ENCODE measurements at places on chromosomes 5 and 9.
A peak's percentile ranks its signal among the peaks of the same experiment; 100 is the strongest.

GRCh38 chr9:95003689-95004410 is 277.4 kb downstream of the AOPEP start:
- no peak for DNase-seq

GRCh38 chr5:123104607-123105006 is 15.6 kb downstream of the PRDM6 start:
- DNase-seq: no peak

GRCh38 chr5:81852291-81853029 is 101.6 kb upstream of the SSBP2 start:
- peak; percentile 43 for DNase-seq

GRCh38 chr9:136363106-136363948 is at the start of gene DNLZ:
Gene DNLZ (minus strand): TSS chr9:136363744. CDS start chr9:136363714, 30 bp downstream.
- DNase-seq: peak; percentile 87

- DNase-seq: no peak
These were observed 9.1 kb downstream of the WWC1 start for GRCh38 chr5:168300326-168301182.

DNA sequence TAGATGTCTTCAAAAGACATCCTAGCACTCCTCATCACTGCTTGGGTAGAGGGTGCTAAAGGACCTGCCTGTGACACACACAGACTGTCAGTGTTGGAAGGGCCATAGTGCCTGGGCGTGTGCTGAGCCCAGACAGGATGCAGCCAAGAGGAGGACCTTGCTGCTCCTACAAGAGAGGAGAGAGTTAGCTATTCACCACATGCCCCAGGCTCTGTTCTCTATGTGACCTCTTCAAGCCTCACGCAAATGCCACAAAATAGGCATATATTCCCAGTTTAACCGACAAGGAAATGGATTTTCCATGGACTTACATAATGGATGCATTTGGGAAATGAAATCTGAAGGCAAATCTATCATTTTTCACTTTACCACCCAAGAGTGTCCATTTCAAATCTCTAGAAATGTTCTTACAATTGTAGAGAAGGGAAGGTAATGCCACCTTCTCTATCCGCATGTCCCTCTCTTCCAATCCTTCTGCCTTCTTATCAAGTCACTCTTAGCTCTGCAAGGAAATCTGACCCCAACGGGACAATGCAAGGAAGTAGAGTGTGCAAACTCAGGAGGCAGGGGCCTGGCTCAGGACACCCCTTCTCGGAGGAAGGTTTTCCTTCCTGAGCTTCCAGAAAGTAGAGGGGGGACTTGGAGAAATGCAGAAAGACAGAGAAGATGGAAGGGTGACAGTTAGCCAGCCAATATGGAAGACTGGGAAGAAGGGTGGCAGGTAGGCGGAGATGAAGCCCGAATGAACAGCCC is 49.5 kb downstream of the TRIM32 start:
- DNase-seq: no peak

DNA sequence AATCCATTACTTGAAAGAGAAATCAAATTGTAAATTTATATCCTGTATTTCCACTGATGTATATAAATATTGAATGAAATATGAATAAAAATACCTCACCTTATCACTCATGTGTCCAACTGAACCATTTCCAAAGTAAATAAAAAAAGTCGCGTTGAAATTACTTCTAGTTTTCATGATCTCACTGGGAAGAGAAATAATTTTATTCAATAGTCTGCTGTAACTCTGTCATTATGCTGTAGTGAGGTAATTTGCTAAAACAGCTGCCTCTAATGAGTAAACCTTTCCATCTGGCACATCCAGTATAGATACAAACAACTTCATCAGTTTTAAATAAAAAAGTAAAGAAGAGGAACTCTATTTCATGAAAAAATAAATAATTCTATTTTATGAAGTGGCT is 611.5 kb downstream of the ZNF608 start:
- no peak for DNase-seq

GRCh38 chr5:117055517-117055916 is 480.9 kb upstream of the SEMA6A start:
- DNase-seq: no peak

GRCh38 chr9:9257999-9258498 is 1354.8 kb downstream of the PTPRD start:
- no peak for DNase-seq

- no peak for DNase-seq
These were observed 127.7 kb downstream of the CPLANE1 start for GRCh38 chr5:37121465-37121864.

- DNase-seq: no peak
These were observed 89.4 kb downstream of the ANGPTL2 start for GRCh38 chr9:127033061-127033460.

DNA sequence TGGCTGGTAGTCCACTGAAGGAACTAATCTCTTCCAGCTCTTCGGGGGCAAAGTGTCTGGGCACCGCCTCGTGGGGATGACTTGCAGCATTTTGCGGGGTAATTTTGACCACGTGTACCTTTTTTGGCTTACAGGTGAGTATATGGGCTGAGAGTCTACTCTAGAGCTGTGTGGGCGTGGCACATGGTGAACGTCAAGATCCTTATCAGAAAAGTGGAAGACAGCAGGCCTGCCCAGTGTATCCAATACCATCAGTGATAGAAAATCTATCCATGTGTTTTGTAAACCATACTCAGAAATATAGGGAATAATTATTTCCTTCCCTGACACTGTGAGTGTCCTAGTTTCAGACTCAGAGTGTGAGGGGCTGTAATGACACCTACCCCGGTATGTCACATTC is 148.5 kb downstream of the SLIT3 start:
- no peak for DNase-seq

DNA sequence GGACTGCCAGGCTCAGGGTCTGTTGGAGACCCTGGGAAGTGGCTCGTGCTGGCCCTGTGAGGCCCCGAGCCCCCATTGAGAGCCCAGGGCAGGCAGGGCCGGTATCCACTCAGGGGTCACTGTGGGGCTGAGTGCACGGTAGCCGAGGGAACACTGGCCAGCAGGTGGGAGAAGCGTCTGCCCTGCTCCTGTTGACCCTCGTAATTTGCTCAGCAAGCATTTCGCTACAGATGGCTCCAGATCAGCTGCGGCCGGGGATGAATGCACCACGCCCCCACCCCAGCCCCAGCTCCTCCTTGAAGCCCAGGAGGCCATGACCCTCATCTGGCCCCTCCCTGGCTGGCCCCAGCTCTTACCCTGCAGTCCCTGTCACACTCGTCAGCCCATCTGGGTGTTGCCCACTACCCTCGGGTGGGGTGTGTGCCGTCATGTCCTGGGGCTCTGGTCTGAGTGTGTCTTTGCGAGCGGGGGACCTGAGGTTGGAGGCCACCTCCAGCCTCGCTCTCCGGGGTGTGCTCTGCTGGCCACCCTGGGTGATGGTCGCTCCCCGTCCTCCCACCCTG is 6.1 kb upstream of the NRARP start:
- no peak for DNase-seq

DNA sequence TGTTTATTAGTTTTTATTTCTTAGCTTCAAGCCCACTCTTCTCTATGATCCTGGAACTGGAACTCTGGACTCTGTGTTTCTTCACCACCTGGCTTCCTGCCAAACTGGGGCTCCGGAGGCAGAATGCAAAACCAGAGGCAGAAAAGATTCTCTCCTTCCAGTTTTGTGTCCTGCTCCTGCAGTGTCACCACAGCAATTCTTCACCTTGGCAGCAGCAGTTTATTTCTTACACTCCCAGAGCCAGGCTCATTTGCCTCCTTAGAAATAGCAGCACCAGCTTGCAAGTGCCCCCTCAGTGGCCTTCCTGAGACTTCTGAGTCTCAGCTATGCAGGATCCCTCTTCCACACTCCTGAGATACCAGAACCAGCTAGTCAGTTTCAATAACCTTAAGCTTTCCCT is 26.7 kb upstream of the CAMK4 start:
- DNase-seq: no peak

- no peak for DNase-seq
These were observed 38.5 kb upstream of the RARS1 start for GRCh38 chr5:168447808-168448207.

DNA sequence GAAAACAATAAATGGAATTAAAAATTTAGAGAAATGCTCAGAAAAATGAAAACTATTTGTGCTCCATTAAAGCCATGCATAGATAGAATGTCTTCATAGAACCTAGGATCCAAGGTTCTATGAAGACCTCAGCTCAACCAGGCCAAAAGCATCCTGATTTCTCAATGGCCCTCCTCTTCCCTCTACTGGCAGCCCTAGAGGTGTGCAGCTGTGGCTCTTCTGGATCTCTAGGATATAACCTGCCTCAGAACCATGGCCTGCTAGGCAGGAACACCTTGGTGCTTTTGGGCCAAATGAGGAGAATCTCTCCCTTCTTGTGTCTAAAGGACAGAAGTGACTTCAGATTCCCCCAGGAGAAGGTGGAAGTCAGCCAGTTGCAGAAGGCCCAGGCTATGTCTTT is 15.1 kb downstream of the IFNA1 start:
- no peak for DNase-seq

DNA sequence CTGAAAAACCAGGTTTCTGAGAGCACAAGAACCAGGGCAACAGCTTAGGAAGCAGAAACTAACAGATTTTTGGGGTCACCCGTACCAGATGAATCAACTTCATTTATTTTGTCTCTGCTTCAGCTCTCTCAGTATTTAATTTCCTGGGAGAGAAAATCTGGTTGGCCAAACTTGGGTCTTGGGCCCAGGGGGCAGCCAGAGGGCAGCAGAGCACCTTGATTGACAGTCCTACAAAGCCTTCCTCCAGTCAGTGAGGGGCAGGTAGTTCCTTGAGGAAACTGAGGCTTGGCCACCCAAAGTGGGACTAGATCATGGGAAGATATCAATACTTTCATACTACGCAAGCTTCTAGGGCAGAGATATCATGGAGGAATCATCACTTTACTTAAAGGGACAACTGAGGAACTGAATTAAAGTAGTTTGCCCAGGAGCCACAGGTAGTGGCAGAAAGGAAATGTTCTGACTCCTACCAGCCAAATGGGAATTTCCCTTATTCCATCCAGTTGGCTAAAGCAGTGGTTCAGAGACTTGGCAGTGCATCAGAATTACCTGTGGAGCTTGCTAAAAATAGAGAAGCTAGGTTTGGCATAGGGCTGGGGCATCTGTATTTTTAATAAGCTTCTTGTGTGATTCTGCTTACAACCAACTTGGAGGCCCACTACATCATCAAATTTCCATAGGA is 21.5 kb upstream of the ARHGAP26 start:
- DNase-seq: no peak

GRCh38 chr9:91211414-91211813 is 150.3 kb downstream of the AUH start:
- DNase-seq: no peak

GRCh38 chr5:130720355-130720754 is 444.7 kb downstream of the HINT1 start:
- no peak for DNase-seq

GRCh38 chr9:6414247-6414641 is 1.2 kb downstream of the UHRF2 start:
- no peak for DNase-seq

DNA sequence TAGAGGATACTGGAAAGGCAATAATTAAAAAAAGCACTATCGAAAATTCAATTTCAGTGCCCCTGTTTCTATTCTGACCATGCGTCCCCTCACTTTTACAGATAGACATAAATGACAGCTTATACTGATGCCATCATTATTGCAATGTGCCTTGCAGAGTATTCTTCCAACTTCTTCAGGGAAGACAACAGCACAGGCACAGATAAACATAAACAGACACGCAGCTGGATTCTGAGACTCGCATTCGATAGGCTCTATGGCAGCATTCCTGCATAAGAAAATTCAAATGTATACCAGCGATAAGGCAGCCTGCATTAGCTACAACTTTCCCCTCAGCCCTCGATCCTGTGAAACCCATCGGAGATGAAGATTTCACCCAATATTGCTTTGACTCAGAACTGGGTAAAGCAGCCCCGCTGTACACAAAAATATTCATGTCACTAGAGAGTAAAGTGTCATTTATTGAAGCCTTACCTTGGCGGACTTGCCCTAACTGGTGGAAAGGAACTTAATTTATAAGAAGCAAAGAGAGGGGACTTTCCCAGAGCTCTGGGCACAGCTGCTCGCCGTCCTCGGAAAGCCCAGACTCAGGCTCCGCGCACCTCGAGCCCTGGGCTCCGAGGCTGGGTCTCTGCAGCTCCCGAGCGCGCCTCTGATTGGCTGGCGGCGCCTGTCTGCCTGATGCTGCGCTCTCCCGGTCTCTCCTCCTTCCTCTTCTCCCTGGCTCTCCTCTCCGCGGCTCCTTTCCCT is at the start of gene CDH18:
Gene CDH18, minus strand, starts transcription at position 589 of the 750 bp plus-strand sequence. CDS start 149,214 bp downstream, outside the sequence.
- no peak for DNase-seq

- DNase-seq: no peak
These were observed 6.6 kb downstream of the GALNT10 start for GRCh38 chr5:154196955-154197652.

DNA sequence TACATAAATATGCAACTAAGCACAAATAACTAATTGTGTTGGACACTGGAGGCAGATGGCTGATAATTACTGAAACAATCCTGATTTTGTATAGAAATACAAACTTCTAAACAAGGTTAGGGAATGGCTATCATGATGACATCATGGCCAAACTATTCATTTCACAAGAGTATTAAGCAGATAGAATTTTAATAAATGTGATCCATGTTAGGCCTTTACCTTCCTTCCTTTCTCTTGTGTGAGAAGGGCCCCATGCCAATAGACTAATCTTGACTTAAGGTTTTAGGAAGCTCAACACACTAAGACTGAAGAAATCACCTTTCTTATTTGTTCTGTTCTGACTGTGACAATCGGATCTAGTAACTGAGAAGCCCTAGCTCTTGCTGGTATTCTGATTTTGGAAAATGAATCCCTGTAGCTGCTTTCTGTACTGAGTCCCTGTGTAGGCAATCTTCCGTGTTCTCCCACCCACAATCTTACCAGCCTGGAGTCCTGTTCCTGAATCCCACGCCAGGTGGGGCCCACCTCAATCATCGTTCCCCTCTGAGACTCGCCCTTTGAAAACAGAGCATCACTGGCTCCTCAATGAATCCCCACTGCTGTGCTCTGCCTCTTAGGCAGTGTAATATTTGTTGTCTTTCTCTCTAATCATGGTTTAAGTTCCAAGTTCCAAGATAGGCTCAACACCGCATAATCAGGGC is 168.7 kb upstream of the GNA14 start:
- DNase-seq: no peak

DNA sequence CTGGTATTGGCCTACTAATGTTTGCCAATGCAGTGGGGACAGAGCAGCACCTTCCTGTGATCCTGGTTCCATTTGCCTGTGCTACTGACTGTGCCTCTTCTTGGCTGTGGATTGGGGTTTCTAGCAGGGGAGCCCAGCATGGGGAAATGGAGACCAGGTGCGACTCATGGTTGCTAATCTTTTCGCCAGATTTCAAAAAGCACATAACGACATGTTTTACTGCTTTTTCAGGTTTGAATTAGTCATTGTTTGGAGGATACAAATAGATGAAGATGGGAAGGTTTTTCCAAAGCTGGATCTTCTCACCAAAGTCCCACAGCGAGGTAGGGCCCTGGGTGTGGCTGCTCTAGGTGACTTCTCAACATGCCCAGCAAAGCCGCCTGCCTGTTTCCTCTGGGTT is 57.6 kb downstream of the IPPK start:
- DNase-seq: no peak

- DNase-seq: no peak
These were observed 140.5 kb upstream of the SLC30A5 start for GRCh38 chr5:68953231-68953874.
